ENCODE measurements at places on chromosomes 6 and 20. TPM values are rescaled to one million over a fixed set of nuclear protein-coding genes. Genes with fewer than 3 reads are reported as not detected.

The PRND gene
- polyA plus RNA-seq: not detected

The EMILIN3 gene
- polyA plus RNA-seq: 0.32 TPM

The SH3BGRL2 gene
- polyA plus RNA-seq: 18.6 TPM

The CYP39A1 gene
- 8.7 TPM for polyA plus RNA-seq

The ZSCAN31 gene
- polyA plus RNA-seq: 4.1 TPM

The CRISP2 gene
- polyA plus RNA-seq: 1.5 TPM

The SLCO4A1 gene
- polyA plus RNA-seq: 12.4 TPM

The TOX2 gene
- polyA plus RNA-seq: 4.7 TPM

The COL9A1 gene
- 0.19 TPM for polyA plus RNA-seq

The NKX2-2 gene
- polyA plus RNA-seq: not detected

The TNFAIP3 gene
- 2.8 TPM for polyA plus RNA-seq

The PDE10A gene
- 4.8 TPM for polyA plus RNA-seq

The C6orf118 gene
- 0.67 TPM for polyA plus RNA-seq

The SIRPB1 gene
- 0.58 TPM for polyA plus RNA-seq

The POU5F1 gene
- polyA plus RNA-seq: 7.9 TPM

The TGIF2 gene
- polyA plus RNA-seq: 11.0 TPM

All from kidney (tissue), 22 donors.